ENCODE measurements at places on chromosomes 3 and 15.
A peak's percentile ranks its signal among the peaks of the same experiment; 100 is the strongest.

DNA sequence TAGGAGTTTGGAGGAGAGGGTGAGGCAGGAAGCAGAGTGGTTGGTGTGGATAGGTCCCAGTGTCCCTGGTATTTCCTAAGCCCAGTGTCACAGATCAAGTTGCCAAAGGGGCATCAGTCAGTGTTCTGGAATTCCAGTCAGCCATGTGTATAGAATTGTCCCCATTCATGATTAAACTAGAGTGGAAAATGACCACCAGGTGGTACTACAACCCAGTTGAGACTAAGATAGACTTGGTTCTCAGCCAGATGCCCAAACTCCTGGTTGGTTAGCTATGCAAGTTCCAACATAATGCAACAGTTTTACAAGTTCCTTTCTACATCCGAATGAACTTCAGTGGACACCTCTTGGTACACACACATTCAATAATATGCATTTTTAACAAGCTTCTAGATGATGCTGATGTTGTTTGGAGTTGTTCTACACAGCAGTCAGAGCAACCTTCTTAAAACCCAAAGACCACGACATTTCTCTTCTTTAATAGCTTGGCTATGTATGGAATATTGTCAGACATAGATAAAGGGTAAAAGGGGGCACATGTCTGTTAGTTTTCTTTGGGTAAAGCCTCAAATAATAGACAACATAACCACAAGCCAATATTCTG, 8.4 kb upstream of the ATR start:
- peak; percentile 72 for DNase-seq

DNA sequence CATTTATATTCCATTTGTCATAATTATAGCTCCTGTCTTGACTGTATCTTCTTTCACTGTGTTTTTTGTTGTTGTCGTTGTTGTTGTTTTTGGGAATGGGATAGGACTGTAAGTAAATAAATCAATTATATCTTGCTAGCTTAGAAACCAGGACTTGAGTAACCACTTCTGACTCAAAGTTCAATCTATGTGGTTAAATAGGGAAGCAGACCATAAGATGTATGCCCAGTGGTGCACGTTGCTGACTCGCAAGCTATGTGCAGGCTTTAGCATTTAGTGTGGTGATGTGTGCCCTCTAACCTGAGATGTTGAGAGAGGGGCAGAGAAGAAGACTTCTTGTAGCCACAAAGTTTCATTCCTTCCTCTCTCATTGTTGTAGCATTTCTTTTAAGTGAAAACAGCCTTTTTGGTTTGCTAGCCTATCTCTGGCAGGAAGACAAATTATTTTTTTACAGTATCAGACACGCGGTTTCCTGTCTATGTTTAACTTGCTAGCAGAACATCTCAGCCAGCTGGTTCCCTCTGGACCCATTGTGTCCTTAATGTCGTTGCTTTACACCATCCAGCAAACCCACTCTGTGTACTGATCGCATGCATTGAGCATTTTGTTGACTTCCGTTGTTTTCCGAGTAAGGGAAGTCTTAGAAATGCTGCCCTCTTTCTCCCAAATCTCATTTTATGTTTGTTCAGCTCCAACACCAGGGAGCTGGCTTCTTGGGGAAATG, 52.1 kb downstream of the TGFBR2 start:
- DNase-seq, result peak; percentile 51

DNA sequence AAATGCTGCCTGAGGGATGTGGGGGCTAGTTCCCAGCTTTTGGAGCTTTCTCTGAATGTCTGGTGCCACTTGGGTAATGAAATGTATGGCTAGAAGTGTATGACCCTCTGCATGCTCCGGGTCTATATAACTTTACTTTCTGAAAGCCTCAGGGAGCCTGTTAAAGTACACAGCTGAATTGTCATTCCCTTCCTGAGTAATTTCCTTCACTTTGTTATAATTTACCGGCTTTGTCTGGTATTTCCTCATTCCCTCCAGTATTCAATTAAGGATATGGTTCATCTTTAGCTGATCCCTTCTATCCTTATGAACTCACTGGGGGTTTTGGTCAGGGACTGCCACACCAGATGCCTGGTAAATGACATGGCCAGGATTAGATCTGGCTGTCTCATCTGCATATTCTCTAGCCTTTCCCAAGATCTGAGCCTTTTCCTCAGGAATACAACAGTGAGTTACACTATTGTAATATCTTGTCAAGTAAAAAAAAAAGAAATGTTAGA, 620.3 kb downstream of the ZPLD1 start:
- no peak for DNase-seq

DNA sequence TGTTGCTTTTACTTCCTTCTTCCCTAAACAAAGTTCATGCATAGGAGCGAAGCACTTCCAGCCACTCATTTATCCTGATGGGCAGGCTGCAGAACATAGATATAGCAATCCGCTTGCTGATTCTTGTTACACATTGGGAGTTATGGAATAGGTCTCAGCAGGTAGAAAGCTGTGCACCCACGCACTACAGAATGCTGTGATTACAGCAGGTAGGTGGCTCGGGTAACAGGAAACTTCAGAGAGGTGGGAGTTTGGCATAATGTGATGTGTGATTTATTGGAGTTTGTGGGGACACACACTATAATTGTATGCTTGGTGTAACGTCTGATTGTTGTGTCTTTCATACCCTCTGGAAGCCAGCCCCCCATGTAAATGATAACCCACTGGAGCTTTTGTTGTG, 99.2 kb upstream of the MEIS2 start:
- no peak for DNase-seq

DNA sequence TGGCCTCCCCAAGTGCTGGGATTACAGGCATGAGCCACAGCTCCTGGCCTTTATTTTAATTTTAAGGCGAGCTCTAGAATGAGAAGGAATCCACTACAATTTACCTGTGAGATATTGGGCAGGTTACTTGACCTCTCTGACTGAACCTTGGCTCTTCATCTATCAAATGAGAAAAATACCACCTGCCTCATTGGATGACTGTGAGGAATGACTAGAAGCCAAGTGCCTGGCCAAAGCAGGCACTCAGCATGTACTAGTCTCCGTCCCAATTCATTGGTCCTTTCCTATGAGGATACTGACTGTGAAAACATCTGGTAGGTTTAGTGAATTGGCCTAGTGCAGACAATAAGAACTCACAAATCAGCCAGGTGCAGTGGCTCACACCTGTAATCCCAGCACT, 38.5 kb upstream of the OSBPL11 start:
- DNase-seq, result no peak

DNA sequence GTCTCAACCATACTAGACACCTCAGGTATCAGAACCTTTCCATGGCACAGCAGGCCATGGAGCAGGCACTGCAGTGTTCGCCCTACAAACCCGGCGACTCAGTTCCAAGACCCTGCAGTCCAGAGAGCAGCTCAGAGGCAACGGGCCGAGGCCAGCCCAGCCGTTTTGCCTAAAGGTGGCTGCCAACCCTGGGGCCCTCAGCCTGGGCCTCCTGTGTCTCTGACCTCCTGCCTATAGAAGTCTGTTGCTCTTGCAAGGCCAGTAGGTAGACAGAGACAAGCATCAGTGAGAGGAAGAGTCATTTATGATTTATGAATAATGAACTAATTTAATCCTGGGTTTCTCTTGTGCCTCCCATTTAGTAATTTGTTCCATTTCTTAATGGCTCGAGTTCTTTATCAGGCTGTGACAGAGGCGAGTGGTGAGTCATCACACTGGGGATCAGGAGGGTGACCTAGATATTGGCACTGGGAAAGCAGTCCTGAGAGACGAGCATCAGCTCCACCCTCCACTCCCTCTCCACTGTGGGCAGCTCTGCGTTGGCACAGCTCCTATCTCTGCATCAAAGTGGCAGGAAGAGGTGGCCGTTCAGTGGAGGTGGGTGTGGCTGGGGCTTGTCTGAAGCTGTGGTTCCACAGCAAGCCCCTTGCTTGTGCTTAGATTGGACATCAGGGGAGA, 79.8 kb downstream of the ABHD5 start:
- DNase-seq, result no peak

- no peak for DNase-seq
These were observed 698.4 kb upstream of the CCDC54 start for GRCh38 chr3:106678657-106679390.

DNA sequence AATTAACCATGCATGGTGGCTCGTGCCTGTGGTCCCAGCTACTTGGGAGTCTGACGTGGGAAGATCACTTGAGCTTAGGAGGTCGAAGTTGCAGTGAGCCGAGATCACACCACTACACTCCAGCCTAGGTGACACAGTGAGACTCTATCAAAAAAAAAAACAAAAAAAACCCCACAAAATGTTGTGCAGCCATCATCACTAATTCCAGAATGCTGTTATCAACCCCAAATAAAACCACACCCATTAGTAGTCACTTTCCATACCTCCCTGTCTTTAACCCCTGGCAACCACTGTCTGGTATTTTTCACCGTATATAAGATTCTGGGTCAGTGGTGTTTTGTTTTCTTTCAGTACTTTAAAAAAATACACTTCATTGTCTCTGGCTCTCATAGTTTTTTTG, 16.6 kb downstream of the HMCES start:
- DNase-seq, result no peak

GRCh38 chr3:177126015-177126773, 71.1 kb downstream of the TBL1XR1 start:
- DNase-seq, result no peak

DNA sequence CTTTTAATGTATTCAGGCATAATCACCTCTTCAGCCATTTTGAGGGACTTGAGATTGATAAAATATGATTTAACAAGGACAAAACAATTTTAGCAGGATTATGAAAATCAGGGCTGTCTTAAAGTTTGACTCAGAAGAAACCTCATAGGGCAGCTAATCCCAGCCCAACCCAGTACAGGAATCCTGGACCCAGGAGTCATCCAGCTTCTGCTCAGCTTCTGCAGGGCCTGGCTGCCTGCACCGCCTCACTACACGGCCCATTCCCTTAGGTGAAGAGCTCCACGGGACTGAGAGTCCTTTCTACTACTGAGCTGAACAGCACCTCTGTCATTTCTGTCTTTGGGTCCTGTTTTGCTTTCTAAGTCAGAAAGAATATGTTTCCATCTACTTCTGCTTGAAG, 37.5 kb downstream of the ARHGAP31 start:
- DNase-seq, result no peak

GRCh38 chr3:127386490-127386889, 98.6 kb upstream of the PRR20G start:
- DNase-seq, result no peak

DNA sequence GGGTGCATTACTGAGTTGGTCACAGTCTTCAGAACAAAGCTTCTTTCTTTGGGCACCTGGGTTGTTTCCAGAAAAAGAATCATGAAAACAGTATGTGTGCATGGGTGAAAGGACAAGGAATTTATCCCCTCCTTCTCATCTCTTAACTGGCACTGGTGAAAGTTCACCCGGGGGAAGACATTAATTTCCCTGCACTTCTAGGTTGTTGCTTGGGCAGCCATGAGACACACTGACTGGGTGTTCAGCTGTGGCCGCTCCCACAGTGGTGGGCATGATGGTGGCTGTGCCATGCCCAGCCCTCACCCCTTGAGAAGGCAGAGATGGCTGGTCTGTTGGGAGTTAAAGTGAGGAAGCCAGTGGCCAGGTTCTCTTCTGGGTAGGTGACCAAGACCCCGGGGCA, 16.6 kb upstream of the KY start:
- DNase-seq, result no peak

DNA sequence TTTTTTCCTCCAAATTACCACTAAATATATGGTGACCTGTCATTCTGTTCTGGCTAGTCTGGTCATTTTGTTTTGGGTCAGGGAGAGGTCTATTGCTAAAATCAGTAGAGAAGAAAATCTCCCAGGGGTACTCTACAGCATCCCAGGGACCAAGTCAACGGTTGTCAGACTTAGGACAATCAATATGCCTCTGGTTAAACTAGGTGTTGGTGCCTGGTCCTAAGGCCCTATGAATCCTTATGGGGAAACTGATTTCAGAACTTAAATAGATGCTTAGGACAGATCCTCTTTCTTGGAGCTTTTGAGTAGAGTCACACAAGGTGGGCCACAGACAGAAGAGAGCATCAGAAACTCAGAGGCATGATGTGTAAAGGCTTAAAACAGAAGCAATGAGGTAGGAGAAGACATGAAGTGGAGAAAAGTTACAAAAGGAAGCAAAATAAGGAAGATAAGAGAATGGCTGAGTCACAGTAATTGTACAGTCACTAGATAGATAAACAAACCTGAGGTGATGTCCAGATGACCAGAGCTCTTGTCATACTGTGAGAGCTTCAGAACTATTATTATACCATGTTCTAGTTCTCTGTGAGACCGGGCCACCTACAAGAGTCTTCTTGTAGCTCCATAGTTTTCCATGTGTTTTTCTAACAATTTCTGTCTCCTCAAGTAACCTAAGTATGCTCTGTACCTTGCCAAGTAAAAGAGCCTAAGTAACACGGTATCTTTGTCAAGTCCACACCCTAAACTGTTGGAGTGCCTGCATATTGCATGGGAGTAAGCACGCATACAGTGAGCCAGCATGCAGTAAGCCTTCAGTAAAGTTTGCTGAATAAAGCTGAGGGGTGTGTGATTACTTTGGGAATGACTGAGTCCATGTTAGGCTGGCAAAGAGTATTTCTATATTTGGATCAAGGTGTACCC, 44.6 kb upstream of the LEKR1 start:
- DNase-seq, result no peak

- no peak for DNase-seq
These were observed 127.5 kb downstream of the PLD1 start for GRCh38 chr3:171682743-171683142.

GRCh38 chr3:76245073-76245472, 459.7 kb upstream of the ZNF717 start:
- no peak for DNase-seq

DNA sequence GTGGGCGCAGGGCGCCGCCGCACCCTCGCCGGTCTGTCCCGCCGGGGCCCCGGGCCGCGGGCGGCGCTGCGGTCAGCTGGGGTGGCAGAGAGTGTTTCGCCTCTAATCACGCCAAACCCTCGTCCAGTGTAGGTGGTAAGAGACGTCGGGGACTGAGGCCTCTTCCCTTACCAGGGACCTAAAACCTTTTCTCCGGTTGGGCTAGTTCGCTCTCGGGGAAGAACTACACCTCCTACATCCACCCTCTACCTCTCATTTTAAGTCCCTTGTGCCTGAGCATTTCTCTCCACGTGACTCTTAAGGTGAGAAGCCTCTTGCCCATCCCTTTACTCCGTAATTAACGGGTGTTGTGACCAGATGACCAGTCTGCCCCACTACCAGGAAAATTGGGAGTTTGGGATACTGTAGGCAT, 520 bp downstream of the TMEM42 start:
- no peak for DNase-seq

GRCh38 chr3:126728680-126729079, 24.6 kb downstream of the CHCHD6 start:
- DNase-seq, result no peak

DNA sequence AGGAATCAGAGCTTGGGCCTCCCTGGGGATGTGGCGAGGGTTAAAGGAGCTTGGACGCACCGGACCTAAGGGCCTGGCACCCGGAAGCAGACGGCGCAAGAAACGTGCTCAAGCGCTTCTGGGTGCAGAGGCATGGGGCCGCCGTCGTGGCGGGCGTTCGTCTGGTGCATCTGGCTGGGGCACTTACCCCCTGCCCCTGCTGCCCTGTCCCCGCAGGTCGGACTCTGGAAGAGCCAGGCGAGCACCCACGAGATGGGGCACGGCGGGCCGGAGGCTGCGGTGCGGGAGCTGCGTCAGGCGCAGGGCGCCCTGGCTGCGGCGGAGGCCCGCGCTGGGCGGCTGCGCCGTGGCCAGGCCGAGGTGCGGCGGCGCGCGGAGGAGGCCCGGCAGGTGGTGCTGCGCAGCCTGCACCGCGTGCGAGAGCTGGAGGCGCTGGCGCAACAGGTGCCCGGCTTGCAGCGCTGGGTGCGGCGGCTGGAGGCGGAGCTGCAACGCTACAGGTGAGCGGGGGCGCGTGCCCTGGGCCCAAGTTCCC, 2.5 kb downstream of the EFCC1 start:
- peak; percentile 38 for DNase-seq
